GM12878 (cell line): ENCODE measurements at places on chromosomes 7 and 10. TPM values are rescaled to one million over a fixed set of nuclear protein-coding genes. Genes with fewer than 3 reads are reported as not detected.

The ATP6V0A4 gene
- not detected in 2 replicates for polyA plus RNA-seq

The CTAGE6 gene
- polyA plus RNA-seq, result not detected in 2 replicates

The SLC37A3 gene
- 5.8 and 10.5 TPM in 2 replicates for polyA plus RNA-seq

The APBB1IP gene
- polyA plus RNA-seq, result 23.7 and 27.2 TPM in 2 replicates

The CRYGN gene
- not detected in 2 replicates for polyA plus RNA-seq

The TUBAL3 gene
- polyA plus RNA-seq, result not detected in 2 replicates

GRCh38 chr10:77738496-77739158 lies 101.0 kb upstream of the KCNMA1 start:
- no peak for DNase-seq

GRCh38 chr10:96043893-96044715 lies 721 bp downstream of the CCNJ start:
- DNase-seq, result no peak

- no peak for DNase-seq
Observed at GRCh38 chr10:44703241-44704155, 207.6 kb upstream of the TMEM72 start.

DNA sequence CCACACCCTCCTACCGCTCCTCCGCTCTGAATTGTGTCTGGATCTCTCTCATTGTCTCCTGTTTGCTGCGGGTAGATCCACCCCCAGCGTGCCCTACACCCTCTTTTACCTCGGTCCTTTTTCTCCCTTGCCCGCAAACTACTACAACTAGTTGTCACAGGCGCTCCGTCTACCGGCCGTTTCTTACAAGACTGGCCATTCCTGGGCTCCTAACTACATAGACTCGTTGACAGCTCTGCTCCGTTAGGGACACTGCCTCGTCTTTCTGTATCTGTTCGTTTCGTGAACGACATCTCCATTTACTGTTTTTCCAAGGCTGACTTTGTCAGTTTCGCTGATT lies 786 bp downstream of the TAF3 start:
- no peak for DNase-seq

DNA sequence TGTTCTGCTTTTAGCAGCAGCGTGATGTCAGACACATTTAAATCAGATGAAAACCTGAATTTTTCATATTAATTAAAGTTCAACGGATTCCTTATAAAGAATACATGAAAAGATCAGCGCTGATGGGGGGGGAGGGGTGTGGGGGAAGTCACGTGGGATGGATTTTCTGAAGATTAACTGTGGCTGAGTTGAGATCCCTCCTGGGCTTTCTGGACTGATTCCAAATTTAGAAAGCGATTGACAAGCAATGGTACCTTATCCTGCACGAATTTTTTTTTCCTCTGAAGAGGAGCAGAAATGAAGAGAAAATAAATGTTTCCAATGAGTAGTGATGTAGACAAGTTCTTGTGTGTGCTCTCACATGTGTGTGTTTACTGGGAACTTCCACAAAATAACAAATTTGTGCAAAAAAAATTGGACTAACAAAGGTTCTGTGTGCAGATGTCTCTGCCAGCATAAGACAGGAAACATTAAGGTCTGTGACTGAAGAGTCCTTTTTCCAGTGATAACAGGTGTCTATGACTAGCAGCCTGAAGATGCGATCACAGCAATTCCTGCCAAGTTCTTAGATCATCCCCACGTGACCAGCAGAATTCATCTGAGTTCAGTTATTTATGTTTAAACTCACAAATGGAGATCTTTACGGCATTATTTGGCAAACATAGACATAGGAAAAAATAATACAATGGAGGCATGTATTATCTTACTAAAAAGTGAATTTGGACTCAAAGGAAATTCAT lies 585.2 kb upstream of the CELF2 start:
- no peak for DNase-seq

- no peak for DNase-seq
Observed at GRCh38 chr10:108443636-108444035, 1279.1 kb upstream of the SORCS1 start.

GRCh38 chr10:109698882-109699664 lies 224.2 kb downstream of the XPNPEP1 start:
- DNase-seq, result no peak

GRCh38 chr10:15202639-15203038 lies 34.1 kb upstream of the NMT2 start:
- no peak for DNase-seq

GRCh38 chr10:101053516-101053915 lies 8.3 kb upstream of the KAZALD1 start:
- DNase-seq, result no peak

GRCh38 chr7:26376175-26376917 lies 84.7 kb downstream of the SNX10 start:
- DNase-seq, result no peak

- no peak for DNase-seq
Observed at GRCh38 chr7:64863021-64863420, 40.1 kb upstream of the ZNF273 start.

- DNase-seq, result no peak
Observed at GRCh38 chr10:94088926-94089381, 95.2 kb downstream of the PLCE1 start.

DNA sequence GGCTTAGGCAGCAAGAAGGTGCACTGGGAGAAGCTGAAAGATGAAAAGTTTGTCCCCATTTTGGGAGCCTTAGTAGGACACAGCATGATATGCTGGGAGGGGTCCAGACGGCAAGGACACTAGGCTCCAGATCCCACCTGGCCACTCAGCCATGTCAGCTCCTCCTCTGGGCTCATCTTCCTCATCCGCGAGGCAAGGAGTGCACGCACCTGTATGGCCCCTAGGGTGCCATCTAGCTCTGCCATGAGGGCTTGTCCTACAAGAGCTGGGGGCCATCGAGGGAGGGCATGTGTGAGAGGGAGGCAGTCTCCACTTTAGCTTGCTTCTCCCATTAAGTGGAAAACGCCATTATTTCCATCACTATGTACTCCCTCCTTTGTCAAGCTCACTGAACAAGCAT lies 136.2 kb upstream of the ADAM12 start:
- DNase-seq, result no peak

- no peak for DNase-seq
Observed at GRCh38 chr7:41097501-41097900, 605.4 kb downstream of the INHBA start.

- no peak for DNase-seq
Observed at GRCh38 chr7:152120210-152120609, 94.7 kb downstream of the GALNT11 start.

DNA sequence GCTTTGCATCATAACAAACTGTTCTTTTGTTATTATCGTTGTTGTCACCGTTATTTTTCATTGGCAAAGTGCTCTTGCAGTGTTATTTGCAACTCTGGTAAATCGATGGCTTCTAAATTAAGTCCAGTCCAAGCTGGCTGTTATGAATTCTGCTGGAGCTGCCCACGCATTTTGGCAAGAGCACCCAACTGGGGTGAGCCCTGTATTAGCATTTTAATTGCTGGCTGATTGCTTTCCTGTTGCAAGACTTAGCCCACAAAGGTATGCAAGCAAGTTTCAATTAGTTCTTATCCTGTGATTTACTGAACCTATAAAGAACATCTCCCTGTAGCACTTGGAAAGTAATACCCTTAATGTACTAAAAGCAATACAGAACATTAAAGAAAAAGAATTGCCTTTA lies 226.8 kb downstream of the ACTR3B start:
- no peak for DNase-seq

- DNase-seq, result peak; percentile 67
Observed at GRCh38 chr7:65798111-65799075, 74.5 kb upstream of the VKORC1L1 start.

GRCh38 chr7:18354108-18355085 lies 141.2 kb upstream of the HDAC9 start:
- DNase-seq, result no peak

- DNase-seq, result no peak
Observed at GRCh38 chr10:60495338-60496055, 105.8 kb upstream of the ANK3 start.

- DNase-seq, result no peak
Observed at GRCh38 chr7:110733221-110733620, 357.7 kb upstream of the LRRN3 start.

- DNase-seq, result no peak
Observed at GRCh38 chr7:151814400-151815009, 62.4 kb downstream of the PRKAG2 start.
